ENCODE measurements at places on chromosomes 7 and 10. TPM values are rescaled to one million over a fixed set of nuclear protein-coding genes. Genes with fewer than 3 reads are reported as not detected.

GRCh38 chr10:3873728-3874461 is 88.9 kb upstream of the KLF6 start:
- DNase-seq: peak; percentile 71

DNA sequence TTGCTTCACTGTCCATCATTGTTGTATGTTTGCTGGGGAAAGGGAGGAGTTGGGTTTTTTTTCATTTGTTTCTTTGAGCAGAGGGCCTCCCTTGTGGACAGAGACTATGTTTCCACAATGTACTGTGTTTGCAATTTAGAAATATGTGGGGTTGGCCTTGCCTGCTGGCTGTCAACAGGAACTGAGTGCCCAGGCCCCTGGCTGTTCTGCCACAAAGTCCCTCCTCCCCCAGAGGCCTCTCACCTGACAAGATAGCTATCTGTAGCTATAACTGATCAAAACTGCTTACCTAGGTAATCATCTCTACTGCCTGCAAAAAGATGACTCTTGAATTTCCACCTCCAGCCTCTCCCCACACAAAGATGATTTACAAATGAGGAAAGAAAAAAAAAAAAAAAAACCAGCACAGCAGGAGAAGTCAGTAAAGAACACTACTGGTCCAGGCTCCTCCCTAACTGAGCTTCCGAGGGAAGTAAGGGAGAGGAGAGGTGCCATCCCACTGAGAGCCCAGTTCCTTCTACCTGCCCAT is 121.8 kb downstream of the SGMS1 start:
- DNase-seq: no peak

GRCh38 chr10:48450233-48450740 is 143.8 kb downstream of the MAPK8 start:
- DNase-seq: no peak

- DNase-seq: no peak
Measured at GRCh38 chr10:106226142-106226541, 938.4 kb downstream of the SORCS1 start.

GRCh38 chr7:44244282-44244681 is 43.5 kb downstream of the YKT6 start:
- no peak for DNase-seq

The TNRC18 gene
- 132 TPM for polyA plus RNA-seq

The ASAH2 gene
- polyA plus RNA-seq: 2.7 TPM

All from renal pelvis (tissue), 12 donors.